ENCODE measurements at places on chromosomes 1 and 21.
A peak's percentile ranks its signal among the peaks of the same experiment; 100 is the strongest.

DNA sequence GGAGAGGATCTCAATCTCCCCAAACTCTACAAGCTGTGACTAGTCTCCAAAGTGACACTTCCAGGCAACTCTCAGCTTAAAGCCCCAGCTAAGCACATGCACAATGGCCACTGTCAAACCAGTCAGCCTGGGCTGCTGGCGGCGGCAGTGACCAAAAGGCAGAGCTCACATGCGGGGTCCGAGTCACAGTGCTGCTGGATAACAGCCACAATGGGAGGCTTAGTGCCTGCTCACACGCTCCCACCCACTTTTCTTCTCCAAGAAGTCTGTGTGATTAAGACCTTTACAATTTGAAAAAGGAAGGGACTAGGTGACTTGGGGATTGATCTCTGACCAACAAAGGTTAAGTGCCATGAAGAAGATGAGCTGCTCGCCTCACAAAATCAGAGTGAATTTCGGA, 16.8 kb downstream of the RIPK4 start:
- DNase-seq, result no peak

GRCh38 chr1:166379447-166379846, 212.6 kb upstream of the FAM78B start:
- no peak for DNase-seq

DNA sequence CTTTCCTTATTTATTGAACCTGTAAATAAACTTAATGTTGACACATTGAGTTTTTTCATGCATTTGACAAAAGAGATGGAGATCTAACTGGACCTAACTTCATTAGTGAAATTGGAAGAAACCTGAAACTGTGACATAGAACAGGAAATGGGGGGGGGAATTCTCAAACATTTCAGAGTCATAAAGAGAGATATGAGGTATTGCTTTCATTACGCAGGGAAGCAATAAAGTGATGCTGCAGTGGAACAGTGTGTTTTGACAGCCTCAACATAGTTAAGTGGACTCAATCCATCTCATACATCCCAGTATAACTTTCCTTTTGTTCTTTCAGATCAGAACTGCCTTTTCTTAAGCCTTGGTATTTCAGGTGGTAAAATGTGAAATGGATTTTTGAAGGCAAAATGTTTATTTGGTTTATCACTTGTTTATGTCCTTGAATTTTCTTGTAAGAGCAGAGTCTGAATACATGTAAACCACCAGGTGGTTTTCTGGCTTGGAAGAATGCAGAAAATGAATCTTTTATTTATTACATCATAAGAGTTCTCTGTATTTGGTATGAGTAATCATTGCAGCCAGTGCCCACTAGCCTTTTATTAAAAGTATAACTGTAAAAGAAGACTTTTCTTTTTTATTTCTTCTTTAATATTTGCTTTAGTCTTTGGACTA, 132.5 kb downstream of the ZNF326 start:
- DNase-seq, result no peak

- DNase-seq, result no peak
Measured at GRCh38 chr1:7454895-7455784, 316.0 kb upstream of the VAMP3 start.

- no peak for DNase-seq
Measured at GRCh38 chr1:24905355-24905978, 24.6 kb downstream of the RUNX3 start.

DNA sequence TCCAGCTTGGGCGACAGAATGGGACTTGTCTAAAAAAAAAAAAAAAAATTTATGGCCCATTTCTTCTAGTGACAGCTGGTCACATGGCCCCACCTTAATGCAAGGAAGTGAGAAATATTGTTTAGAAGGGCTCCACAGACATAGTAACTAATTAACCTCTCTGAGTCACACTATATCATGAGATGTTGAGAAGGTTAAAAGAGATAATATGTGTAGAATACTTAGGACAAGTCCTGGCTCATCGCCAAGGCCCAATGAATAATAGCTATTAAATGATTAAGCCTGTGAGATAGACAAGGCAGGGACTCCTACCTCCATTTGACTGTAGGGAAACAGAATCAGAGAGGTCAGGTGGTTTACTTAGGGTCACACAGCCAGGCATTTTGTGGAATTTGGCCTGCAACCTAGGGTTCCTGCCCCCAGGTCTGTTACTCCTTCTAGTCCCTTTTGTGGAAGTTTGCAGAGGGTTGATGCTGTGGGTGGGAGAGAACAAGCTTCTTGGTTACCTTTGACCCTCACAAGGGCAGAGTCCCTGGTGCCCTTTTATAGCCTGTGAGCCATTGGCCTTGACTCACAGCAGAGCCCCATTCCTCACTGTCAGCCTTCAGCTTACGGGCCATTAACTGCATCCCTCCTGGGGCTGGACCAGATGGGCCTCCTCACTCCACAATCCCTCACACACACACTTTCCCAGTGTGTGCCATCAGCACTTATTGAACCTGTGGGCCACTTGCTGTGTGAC, 48.5 kb downstream of the OPRD1 start:
- DNase-seq, result no peak

- DNase-seq, result no peak
Measured at GRCh38 chr1:101116006-101116405, 90.4 kb upstream of the DPH5 start.

GRCh38 chr1:211524521-211524920, 32.6 kb upstream of the RD3 start:
- no peak for DNase-seq

DNA sequence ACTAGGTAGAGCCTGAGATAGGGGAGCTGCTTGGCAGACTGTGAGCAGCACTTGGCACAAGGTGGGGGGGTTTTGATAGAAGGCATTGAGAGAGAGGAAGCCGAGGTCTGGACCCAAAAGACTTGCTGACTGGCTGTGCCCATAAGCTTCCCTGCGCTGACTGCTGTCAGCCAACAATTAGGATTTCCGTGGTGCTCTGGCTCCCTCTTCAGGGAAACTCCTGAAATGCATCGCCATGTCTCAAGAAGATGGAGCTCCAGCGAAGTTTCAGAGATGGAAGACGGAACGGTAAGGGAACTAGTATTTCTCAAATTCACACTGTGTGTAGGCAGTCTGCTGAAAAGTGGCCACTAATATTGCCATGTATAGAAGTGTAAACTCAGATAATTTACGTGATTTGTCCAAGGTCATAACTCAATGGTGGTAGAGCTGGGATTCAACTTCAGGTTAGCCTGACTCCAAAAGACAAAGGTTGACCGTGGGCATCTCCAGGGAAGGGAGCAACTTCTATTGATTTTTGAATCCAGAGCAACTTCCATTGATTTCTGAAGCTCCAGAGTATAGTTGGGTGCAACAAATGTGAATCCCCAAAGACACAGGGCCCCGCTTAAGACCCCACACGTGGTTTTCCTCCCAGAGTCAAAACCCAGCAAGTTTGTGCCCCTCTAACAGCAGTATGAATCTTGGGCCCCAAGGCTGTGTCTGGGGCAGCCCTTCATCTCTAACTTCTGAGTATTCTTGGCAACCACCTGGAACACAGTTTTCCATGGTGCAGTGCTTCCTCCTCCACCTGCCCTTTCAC, 44.5 kb upstream of the CRNN start:
- DNase-seq, result peak; percentile 79

GRCh38 chr1:77350012-77350770, 68.4 kb downstream of the AK5 start:
- no peak for DNase-seq

GRCh38 chr1:71046891-71047634, 553 bp downstream of the PTGER3 start:
- DNase-seq, result no peak

DNA sequence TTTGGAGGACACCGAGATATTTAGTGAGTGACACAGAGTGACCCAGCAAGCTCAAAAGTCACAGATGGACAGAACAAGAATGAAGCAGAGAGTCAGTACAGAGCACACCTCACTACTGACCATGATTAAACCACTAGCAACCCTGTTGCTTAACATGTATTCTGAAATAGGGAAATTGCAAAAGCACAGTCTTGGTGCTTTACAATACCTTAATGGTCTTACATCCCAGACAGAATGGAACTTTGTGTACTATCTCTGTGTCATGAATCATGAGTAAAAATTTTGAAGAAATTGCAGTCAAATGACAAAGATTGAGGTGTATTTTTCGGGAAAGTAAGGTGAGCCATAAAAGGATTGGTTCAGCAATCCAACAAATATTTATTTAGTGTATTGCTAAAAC, 2.7 kb upstream of the SAMSN1 start:
- no peak for DNase-seq

GRCh38 chr1:245177071-245177900, 22.5 kb downstream of the KIF26B start:
- DNase-seq, result no peak

- no peak for DNase-seq
Measured at GRCh38 chr1:193476748-193477147, 290.3 kb upstream of the B3GALT2 start.

DNA sequence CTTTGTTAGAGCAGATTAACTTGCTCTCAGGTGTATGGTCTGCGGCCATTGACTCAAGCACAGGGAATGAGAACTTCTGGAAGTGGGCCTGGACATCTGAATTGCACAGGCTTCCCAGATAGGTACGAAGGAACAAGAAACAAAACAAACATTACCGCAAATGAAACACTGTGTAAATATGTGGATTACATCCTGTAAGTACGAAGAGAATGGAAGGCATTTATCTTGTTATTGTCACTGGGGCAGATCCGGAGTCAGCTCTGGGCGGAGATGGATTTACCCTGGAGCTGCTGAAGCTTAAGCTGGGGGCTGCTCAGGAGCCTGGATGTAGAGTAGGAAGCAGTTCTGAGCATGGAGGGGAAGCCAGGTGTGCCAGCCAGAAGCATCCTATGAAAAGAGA, 6.8 kb downstream of the HES2 start:
- DNase-seq, result no peak

DNA sequence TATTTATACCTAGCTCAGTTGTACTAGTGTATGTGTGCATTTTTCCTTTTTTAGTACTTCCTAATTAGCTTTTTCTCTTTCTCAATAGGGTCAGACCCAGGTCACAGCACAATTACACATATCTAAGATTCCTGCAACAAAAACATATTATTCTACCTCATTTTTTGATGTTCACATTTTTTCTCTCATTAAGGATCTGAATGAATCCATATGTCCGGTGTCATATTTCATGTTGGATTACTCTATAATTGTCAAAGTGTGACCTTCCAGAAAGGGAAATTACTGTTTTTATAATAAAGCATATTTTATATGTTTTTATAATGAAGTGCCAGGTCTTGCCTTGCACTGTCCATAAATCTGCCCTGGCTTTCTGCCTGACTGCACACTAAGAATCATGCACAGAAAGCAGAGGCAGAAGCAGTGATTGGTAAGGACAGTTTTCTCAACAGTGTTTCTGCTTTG, 143.7 kb downstream of the KCNT2 start:
- no peak for DNase-seq

DNA sequence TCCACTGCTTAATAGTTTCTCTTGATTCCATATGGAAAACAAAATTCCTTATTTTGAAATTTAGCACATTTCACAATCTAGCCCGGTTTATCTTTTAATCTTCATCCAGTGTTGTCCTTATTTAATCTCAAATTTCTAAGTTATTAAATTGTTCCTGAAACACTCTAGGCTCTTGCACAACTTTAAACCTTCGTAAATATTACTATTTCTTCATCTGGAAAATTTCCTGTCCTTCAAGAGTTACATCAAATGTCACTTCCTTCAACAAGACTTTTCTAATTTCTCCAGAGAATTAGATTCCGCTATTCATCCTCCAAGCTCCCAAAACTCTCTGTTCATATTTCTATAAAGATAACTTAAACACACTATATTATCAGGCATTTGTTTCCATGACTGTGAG, 6.5 kb downstream of the FMO5 start:
- no peak for DNase-seq

- no peak for DNase-seq
Measured at GRCh38 chr1:235882816-235883215, 16.1 kb upstream of the LYST start.

DNA sequence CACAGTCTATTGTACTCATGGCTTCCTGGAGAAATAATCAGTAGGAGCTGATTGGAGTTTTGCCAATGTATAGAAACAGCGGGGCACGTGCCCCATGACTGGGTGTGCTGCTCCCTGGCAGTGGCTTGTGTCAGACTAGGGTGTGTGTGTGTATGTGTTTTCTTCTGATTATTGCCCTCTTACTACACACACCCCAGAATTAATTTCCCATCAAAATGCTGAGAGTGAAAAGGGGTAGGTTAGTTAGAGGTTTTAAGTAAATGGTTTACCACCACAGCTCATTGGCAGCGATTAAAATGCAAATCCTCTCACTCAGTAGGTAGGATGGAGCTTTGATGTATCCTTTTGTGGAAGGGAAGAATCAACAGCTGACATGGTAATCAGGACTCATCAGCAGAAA, 29.9 kb downstream of the HHAT start:
- DNase-seq, result no peak

- DNase-seq, result no peak
Measured at GRCh38 chr1:53644496-53644895, 94.5 kb downstream of the GLIS1 start.

GRCh38 chr1:60895252-60895651, 187.1 kb upstream of the NFIA start:
- DNase-seq, result no peak

GRCh38 chr21:35475009-35475408, 425.9 kb upstream of the RUNX1 start:
- no peak for DNase-seq

GRCh38 chr1:8396083-8396785, 78.3 kb downstream of the SLC45A1 start:
- DNase-seq, result peak; percentile 52

GRCh38 chr1:147542569-147542897, 1.2 kb downstream of the BCL9 start:
- no peak for DNase-seq

- no peak for DNase-seq
Measured at GRCh38 chr1:112722601-112723510, 7.7 kb upstream of the PPM1J start.

- DNase-seq, result no peak
Measured at GRCh38 chr1:57949168-57949567, 525.3 kb upstream of the DAB1 start.

DNA sequence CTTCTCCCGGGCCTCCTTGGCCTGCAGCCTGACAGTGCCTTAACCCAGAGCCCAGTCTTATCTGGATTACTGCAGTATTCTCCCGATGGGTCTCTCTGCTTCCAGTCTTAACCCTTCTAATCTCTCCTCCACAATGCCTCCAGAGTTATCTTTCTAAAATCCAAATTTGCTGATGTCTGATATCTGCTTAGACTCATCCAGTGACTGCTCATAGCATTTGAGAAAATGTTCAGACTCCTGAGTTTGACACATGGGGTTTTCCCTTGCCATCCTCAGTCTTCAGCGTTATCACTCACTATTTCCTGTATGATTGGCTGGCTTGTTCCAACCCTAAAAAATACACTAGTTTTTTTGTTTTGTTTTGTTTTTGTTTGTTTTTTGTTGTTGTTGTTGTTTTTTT, 102.0 kb downstream of the FMN2 start:
- DNase-seq, result no peak

- DNase-seq, result no peak
Measured at GRCh38 chr1:207067665-207068064, 14.6 kb downstream of the PFKFB2 start.

DNA sequence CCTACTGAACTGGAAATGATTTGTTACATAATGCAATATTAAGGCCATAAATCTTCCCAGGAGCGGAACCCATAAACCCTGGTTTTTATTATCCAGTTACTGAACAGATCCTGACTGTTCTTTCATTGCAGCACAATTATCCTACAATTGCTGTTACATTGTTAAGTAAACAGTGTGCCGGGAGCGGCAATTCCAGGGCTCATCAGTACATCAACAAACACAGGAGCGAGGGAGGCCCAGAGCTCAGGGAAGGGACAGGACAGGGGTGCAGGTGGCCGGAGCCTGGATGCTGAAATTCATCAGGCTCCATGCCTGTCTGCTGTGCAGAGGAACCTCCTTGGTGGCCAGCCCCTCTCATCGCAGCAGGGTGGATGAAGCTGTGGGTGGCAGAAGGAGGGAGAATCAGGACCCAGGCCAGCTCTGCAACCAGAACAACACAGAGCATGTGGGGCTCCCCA, 544.7 kb downstream of the NPHP4 start:
- DNase-seq, result no peak

All from vagina (tissue), 2 donors.